ENCODE measurements at places on chromosomes 12 and 14.

- DNase-seq: no peak
Observed at GRCh38 chr12:70402597-70402996, 36.5 kb downstream of the KCNMB4 start.

- DNase-seq: peak; percentile 74
Observed at GRCh38 chr12:7092229-7092985, at the start of gene C1R. Gene C1R, minus strand, starts transcription at chr12:7092445. Its CDS starts 57 bp downstream, at chr12:7092388.

DNA sequence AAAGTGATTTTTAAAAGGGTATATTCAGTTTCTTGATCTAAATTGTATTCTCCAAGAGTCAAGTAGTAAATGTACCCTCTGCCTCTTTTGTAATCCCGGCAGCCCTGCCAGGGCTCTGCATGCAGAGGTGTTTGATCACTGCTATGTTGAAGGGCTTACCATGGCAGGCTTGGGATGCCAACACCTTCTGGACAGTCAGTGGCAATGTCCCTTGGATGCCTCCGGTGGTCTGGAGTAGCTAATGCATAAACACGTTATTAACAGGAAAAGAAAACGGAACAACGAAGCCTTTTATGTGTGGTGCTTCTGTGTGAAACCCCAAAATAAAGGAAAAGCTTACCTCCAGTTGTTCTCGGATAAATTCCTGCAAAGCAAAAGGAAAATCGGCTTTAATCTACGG, 19.9 kb downstream of the EIF2B2 start:
- peak; percentile 11 for DNase-seq

GRCh38 chr14:69346710-69347109, 51.4 kb downstream of the ERH start:
- no peak for DNase-seq

- DNase-seq: peak; percentile 32
Observed at GRCh38 chr12:45130881-45131281, 80.0 kb upstream of the DBX2 start.

DNA sequence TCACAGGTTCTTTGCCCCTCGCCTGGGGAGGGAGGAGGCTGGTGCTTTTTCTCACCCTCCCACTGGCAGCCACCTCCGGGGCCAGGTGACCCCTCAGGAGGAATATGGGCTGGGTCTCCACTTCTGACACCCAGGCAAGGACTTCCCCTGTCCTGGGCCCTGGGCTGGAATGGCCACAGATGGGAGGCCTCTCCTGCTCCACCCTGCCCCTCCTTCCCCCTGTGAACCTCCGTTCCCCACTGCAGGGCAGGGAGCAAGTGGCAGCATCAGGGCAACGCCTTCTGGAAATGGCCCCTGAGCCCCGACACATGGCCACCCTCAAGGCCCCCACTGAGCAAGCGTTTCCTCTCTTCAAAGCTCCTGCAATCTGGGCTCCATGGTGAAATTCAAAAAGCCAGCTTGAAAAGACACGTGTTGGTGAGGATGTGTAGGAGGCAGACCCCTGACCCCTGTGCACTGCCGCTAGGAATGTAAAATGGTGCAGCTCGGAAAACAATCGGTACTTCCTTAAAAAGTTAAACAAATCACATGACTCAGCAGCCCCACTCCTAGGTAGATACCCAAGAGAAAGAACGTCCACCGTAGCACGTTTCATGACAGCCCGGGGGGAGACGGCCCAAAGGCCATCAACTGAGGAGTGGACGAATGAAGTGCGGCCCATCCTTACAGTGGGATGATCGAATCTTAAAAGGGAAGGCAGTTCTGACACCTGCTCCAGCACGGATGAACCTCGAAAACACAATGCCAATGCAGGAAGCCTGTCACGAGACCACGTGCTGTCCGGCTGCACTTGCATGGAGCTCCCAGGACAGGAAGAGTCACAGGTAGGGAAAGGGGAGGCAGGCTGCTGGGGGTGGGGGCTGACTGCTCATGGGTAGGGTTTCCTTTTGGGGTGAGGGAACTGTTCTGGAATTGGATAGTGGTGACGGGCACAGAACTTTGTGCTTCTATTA, 11.5 kb downstream of the XRCC3 start:
- DNase-seq: no peak

- DNase-seq: peak; percentile 23
Observed at GRCh38 chr12:82650627-82651337, 35.9 kb upstream of the TMTC2 start.

DNA sequence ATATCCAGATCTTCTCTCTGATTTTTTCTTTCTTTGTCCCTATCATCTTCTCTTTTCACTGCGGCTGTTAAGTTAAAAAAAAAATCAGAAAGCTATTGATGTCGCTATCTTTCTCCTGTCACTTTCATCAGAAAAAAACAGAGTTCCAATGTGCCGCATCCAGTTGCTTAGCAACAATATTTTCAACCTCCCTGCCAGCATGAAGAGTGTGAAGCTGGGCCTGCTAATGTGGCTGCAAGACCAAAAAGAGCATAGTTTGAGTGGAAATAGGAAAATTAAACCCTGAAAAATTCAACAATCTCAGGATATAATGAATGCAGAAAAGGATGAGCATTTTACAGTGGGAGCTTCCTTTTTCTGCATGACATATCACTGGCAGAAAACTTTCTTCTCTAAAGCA, 1025.4 kb upstream of the LRFN5 start:
- DNase-seq: no peak

GRCh38 chr14:39592116-39592789, 160.0 kb upstream of the FBXO33 start:
- no peak for DNase-seq

DNA sequence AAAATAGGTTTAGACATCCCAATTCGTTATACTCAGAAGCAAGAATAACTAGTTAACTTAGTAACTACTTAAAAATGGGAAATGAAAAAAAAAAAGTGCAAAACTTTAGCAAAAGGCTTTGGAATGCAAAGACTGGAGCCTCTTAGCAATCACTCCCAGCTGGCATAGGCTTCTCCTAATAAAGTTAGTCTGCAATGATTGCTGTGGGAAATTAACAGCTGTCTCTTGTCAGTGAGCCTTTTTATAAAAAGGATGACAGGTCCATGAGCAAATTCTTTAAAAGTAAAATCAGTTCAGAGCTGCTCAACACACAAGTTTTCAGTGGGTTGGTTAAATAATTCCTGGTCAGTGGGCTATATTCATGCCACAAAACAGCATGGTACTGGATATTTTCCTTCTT, 7.4 kb upstream of the SYCP3 start:
- no peak for DNase-seq

DNA sequence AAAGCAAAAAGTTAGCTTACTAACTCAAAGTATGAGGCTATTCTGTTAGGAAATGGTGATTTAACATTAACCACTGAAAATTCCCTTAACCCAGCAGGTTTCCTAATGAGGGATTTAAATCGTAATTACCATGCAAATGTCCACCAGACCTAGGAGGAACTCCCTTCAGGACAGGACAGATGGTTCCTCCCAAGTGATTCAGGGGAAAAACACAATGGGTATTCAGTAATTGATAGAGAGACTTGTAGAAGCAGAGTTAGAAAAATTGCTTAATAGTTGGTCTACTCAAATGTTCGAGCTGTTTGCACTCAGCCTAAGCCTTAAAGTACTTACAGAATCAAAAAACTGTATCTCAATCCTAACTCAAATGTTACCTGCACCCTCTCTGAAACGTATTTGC, 21.6 kb downstream of the RERGL start:
- no peak for DNase-seq

GRCh38 chr12:75715323-75715644, 203.9 kb upstream of the KRR1 start:
- no peak for DNase-seq

DNA sequence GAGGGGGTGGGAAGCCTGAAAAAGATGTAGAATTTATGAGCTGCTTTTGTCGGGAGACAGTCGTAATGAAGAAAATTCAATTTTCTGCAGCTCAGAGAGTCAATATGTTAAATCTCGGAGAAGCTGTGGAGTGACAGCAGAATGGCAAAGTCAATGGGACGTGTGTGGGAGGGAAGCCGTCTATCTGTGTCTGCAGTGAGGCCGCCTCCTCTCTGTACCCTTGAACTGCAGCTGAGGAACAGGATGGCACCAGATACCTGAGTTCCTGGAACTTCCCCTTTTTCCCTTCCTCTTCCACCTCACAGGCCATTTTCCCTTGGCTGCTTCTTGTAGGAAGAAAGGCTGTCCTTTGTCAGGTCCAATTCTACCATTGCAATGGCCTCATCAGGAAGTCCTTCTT, 9.3 kb upstream of the CALCOCO1 start:
- DNase-seq: no peak

- no peak for DNase-seq
Observed at GRCh38 chr12:25926536-25926935, 31.9 kb upstream of the RASSF8 start.

- DNase-seq: peak; percentile 43
Observed at GRCh38 chr14:20413744-20414082, 412 bp upstream of the TEP1 start.

- DNase-seq: no peak
Observed at GRCh38 chr12:121003650-121004049, 12.6 kb downstream of the C12orf43 start.

DNA sequence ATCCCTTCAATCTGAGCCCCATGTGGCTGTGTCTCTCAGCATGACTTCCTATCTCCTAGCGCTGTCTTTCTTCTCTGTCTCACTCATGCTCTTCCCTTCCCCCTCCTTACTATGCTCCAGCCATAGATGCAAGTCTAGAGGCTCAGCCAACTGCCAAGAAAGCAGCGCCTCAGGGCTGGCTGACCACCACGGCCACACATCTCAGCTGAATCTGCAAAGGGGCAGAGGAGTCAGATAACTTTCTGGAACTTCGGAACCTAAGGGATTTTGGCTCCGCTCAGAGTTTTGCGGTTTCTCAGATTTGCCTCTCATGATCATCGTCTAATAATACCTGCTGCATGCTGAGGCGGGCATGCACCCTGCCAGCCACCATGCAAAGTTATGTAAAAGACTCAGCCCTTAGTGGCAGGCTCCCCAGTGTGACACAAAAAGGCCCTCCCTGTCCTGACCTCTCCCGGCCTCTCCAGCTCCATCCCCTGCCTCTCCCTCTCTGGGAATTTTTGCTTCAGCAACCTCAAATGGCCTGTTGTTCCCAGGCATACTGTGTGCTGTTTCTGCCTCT, 5.0 kb upstream of the FGF6 start:
- DNase-seq: no peak

DNA sequence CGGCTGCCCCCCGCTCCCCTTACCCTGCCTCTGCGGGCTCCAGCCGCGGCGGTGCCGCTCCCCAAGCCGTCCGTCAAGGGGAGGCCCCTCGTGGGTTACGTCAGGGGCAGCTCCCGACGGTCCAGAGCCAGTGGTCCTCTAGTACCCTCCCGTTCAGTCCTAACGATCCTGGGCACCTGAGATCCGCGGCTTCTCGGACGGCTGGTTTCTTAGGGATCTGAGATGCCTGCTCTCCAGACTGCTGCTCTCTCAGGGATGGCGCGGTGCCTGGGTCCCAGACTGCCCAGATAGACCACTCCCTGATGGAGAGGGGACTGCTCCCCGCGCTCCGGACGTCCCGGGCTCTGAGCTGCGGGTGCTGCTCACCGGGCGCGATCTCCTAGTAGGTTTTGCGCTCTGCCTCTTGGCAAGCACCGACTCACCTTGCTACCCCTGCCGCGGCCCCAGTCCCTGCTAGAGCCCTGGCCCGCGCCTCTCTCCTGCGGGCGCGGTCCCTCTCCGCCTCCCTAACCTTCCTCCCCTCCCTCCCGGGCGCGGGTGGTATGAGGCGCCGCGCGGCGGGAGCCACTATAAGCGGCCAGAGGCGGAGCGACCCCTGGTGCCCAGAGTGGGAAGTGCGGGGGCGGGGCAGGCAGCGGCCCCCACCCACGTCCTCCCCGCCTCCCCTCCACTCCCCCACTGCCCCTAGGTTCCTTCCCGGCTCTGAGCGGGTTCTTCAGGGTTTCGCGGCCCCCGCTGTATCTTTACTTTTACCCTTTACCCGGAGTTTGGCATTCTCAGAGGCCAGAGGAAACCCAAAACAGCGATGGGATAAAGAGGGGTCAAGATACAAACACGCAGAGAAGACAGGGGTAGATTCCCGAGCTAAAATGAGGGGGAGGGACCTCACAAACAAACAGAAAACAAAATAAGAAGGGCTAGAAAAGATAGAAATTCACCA, at the start of gene C1QL4:
C1QL4 (minus strand) TSS at position 544 of the 940 bp plus-strand sequence. CDS start 711 bp downstream, outside the sequence.
- peak; percentile 89 for DNase-seq

GRCh38 chr14:80850197-80850814, 91.2 kb downstream of the CEP128 start:
- DNase-seq: no peak

DNA sequence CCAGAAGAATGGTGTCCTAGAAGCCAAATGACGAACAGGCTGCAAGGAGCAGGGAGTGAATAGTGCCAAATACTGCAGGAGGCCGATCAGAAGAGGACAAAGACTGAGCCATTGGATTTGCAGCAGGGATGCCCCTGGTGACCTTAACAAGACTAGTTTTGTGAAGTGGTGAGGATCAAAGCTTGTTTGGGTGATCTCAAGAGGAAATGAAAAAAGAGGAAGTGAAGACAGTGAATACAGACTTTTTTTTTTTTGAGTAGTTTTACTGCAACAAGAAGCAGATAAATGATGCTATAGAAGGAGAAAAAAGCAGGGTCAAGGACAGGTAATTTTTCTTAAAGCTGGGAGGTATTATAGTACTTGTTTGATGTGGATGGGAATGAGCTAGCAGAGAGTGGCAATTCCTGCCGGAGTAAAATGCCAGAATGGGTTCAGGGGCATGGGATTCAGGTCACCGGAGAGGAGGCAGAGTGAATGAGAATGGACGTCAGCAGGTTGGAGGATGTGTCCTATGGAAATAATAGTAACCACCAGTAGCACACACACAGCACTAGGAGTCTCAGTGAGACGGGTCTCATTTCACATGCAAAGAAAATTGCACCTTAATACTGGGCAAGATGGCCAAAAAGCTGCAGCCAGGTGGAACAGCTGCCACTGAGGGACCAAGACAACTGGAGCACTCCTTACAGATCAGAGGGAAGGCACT, 345.8 kb upstream of the CCDC196 start:
- DNase-seq: no peak

DNA sequence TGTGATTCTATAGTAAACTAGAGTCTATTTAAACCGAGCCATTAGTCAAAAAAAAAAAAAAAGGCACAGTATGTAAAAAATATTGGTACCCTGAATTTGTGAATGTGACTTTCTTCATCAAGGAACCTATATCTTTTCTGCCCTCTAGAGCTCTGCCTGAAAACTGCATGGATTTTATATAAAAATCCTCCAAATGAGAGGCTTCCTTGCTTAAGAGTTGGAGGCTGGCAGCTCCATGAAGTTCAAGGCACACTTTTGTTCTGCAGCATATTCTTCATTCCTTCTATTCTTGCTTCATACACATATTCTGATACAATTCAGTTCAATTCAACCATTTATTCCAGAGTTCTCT, 23.1 kb upstream of the NKX2-8 start:
- DNase-seq: no peak

- no peak for DNase-seq
Observed at GRCh38 chr14:63996016-63996415, 143.2 kb downstream of the SYNE2 start.

- DNase-seq: no peak
Observed at GRCh38 chr12:1608713-1609119, 14.3 kb upstream of the FBXL14 start.

- no peak for DNase-seq
Observed at GRCh38 chr14:39060818-39061437, 42.1 kb downstream of the SEC23A start.

DNA sequence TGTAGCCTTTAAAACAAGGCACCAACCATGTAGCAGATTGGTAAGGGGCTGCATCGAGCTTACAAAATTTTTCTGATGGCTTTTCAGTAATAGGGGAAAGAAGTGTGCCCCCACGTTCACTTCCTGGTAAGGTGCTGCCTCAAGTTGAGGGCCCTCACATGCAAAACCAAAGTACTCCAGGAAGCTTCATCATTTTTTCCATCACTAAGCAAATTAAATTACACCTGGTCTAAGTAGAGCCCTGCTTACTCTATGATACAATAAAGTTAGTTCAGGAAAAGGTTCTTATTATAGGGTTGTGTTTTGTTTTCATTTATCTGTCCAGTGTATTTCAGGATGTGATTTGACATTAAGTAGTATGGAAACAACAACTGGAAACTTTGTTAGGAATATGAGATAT, 15.0 kb upstream of the AKAP5 start:
- DNase-seq: no peak
